Muscle of leg (tissue), 16 donors: ENCODE measurements at places on chromosomes 4 and X. TPM values are rescaled to one million over a fixed set of nuclear protein-coding genes. Genes with fewer than 3 reads are reported as not detected.

SPATA18 gene
- 2.1 TPM for polyA plus RNA-seq

GAGE12H gene
- not detected for polyA plus RNA-seq

DUSP9 gene
- polyA plus RNA-seq = 0.37 TPM

MAOB gene
- polyA plus RNA-seq = 1.2 TPM

GRK4 gene
- 6.7 TPM for polyA plus RNA-seq

TLR3 gene
- polyA plus RNA-seq = 1.5 TPM
